ENCODE measurements at places on chromosomes 4 and X.
A peak's percentile ranks its signal among the peaks of the same experiment; 100 is the strongest.

- no peak for DNase-seq
Measured at GRCh38 chr4:107129076-107129475, 93.0 kb upstream of the DKK2 start.

GRCh38 chrX:71103110-71103983 is 3.2 kb downstream of the CXorf65 start:
- no peak for DNase-seq

GRCh38 chrX:150907474-150907873 is 9.0 kb upstream of the CD99L2 start:
- DNase-seq, result no peak

DNA sequence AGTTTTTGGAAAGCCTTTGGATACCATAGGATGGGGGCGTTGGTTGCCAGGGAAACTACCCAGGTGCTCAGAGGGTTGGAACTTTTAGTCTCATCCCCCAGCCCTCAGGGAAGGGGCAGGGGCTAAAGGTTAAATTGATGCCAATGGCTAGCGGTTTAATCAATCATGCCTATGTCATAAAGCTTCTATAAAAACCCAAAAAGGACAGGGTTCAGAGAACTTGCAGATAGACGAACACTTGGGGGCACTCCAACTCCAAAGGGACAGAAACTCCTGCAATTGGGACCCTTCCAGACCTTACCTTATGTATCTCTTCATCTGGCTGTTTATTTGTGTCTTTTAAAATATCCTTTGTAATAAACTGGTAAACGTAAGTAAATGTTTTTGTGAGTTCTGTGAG is 30.0 kb upstream of the GPR173 start:
- DNase-seq, result no peak

DNA sequence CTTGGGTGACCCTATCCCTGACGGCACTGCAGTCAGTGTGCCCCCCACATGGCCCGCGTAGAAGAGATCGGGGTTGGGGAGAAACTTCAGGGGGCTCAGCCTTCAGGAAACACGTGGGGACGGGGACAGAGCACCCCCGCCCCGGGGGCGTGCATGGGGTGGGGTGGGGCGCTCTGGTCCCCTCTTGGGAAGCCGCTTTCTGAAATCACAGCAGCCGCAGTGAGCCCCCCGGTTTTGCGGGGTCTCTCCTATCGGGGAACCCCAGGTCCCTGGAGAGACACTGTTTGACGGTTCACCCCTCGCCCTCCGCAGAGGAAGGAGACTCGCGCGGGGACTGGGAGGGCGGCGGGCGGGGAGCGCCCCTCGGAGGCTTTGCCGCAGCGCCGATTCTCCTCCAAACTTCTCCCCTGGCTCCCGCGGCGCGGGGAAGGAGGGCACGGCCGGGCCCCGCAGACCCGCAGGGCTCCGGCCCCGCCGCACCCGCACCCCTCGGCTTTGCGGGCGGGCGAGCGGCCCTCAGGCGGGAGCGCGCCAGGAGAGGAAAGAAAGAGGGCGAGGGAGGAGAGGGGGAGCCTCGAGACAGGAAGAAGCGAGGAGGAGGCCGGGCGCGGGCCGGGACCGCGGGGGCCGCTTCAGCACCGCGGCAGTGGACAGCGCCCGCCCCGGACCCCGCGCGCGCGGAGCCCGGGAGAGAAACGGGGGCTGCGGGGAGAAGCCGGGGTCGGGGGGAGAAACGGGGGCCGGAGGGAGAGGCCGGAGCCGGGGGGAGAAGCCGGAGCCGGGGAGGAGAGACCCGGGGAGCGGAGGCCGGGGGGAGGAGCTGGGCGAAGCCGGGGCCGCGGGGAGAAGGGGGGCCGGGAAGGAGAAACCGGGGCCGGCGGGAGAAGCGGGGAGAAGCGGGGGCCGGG is 612 bp downstream of the CPLX1 start:
- DNase-seq, result peak; percentile 85

DNA sequence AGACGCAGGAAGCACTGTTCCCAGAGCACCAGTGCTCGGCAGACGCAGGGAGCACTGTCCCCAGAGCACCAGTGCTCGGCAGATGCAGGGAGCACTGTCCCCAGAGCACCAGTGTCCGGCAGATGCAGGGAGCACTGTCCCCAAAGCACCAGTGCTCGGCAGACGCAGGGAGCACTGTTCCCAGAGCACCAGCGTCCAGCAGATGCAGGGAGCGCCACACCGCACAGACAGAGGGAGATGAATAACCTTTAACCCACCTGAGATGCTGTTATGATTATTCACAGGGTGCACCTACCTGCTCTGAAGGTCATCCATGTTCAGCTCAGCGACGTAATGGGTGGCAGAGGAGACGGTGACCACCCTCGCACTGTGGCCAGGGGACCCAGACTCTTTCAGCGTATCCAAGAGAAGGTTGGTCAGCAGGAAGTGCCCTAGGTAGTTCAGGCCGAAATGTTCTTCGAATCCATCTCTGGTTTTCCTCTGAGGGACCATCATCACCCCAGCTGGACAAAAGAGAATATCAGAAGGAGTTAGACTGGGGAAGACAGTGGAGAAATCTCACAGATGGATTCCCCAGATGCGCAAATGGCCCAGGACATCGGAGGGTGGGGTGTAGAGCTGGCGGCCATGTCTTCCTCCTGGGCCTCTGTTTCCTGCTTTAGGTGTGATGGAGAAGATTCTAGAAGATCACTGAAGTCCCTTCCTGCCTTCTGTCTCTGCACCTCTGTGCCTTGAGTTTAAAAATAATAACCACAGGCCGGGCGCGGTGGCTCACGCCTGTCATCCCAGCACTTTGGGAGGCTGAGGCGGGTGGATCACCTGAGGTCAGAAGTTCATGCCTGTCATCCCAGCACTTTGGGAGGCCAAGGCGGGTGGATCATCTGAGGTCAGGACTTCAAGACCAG is 234.1 kb downstream of the DHRSX start:
- no peak for DNase-seq

DNA sequence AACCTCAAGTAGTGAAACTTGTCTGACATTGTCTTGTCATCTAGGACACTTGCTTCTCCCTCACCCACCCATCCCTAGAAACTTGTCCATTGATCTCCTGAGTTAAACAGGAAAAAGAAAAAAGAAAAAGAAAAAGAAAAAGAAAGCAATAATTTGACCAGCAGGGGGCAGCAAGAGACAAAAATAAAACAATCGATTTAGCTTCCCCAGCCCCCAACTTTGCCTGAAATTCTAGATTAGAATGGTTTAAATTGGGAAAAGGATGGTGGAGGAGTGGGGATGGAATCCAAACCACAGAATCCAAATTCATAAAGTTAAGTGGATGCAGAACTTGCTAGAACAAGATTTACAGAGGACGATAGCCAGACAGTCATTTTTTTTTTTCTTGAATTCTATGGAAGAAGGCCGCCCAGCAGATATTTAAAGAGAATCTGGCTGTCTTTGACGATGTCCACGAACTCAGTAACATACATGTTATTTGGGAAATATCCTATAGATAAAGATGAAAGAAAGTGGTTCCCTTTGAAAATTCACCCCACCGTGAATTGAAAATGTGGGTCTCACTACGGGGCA is 282.9 kb downstream of the USP46 start:
- peak; percentile 32 for DNase-seq
